ENCODE measurements at places on chromosomes 7 and 10.
A peak's percentile ranks its signal among the peaks of the same experiment; 100 is the strongest.

- DNase-seq, result no peak
Measured at GRCh38 chr10:113221756-113222168, 271.7 kb downstream of the TCF7L2 start.

DNA sequence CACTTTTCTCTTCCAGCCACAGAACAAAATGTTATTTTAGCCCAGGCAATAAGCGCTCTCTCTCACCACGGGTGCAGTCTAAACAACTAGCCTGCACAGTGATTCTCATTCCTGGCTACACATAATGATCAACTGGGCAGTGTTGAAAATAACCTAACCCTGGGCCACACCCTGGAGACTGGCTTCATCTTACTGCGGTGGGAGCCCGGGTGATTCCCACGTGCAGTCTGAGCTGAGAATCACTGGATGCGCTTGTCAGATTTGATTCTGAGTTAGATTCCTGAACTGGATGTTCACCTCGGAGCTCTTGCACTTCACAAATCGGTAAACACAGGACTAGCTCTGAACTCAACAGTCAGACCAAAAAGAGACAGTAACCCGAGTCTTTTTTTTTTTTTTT is 14.9 kb downstream of the ZC3HAV1 start:
- DNase-seq, result no peak

DNA sequence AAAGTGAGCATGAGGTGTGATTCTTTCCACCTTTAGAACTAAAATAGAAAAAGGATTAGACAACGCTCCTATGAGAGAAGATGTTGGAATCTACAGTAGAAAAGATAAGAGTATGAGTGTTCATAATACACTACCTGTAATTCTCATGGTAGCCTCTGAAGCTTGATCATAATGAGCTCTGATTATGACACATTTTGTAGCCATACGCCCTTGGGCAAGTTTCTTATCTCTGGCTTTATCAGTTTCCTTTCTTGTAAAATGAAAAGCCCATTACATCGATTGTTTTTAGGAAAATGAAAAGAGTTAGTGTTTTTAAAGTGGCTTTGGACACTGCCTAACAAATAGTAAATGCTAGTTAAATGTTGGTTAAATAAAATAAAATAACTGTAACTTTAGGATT is 22.4 kb upstream of the PRSS58 start:
- no peak for DNase-seq

DNA sequence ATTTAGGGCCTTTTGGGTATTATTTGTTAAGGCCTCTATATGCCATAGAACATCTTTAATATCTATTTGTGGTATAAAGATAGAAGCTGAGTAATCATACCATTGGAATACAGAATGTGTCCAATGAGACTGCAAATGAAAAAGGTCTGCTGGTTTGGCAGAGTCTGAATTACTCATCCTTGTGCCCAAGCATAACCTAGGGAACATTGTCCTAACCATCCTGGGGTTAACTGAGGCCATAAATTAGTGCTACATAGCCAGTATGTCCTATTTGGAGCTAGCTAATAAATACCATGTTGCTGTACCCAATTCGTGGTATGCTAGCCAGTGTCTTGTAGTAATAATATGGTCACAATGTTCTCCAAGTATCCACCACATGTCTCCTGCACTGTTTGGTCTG is 117.1 kb downstream of the ANKRD26 start:
- no peak for DNase-seq

DNA sequence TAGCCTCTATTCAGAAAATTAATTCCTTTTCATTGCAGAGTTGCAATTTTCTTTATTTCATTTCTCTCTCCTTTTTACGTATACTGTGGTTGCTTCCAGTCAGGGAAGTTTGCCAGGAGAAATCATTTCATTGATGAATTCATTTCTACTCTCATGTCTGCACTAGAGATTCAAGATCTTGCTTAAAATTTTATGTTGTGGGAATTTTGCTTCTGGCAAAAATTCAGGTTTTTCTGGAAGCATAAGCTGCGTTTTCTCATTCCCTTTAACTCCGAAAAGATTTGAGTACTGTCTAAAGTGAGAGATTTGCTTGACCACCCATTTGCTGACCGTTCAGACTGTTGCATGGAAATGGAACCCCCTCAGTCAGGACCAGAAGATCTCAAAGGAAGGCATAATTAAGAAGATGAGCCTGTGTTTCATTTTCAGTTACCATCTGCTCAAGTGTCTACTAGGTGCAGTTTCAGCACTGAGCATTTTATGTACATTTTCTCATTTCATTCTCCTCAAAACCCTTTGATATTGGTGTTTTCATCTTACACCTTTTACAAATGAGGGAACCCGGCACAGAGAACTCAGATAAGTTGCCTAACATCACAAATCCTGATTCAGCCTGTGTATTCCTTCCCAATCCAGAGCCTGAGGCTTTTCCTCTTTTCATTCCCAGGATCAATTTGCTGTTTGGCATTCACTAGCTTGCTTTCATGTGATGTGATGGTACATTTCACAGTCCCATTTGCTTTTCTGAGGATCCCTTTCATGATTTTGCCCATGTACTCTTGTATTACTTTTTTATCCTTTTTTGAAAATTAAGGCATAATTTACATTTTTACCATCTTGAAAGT is 3.9 kb downstream of the PTPRZ1 start:
- DNase-seq, result no peak

GRCh38 chr10:127198307-127198706 is 1.9 kb upstream of the INSYN2A start:
- DNase-seq, result no peak

DNA sequence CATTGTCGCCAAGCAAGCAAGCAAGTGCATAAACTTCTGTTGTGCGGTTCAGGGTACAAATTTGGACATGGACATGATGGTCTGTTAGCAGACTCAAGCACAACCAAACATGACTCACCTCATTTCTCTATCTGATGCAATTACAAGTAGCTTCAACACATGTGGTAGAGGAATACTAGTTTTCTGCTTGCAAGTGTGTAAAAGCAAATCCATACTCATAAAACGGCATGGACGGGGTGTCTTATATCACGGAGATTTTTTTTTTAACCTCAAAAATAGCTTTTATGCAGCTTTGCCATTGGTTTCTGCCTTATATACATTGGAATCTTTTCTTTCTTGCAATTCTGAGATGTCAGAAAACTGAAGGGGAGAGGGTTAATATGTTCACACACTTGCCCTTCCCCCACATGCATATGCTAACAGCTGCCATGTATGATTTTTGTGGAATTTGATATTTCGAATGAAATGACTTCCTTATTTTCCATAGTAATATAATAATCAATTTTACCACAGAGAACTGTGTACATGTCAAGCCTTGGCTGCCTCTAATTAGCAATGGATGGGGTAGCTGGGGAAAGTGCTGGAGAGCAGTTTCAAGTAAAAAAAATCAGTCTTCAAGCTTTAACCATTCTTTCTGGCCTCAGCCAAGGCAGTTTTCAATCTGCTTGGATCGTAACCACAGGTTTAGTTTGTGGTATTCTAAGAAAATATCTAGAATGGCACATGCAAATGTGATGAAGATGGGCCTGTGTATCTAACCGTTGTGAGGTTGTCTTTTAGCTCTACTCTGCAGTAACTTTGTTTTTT is 106.0 kb upstream of the PDCD4 start:
- DNase-seq, result no peak

GRCh38 chr7:100433592-100434296 is 2.6 kb downstream of the PPP1R35 start:
- DNase-seq, result no peak

DNA sequence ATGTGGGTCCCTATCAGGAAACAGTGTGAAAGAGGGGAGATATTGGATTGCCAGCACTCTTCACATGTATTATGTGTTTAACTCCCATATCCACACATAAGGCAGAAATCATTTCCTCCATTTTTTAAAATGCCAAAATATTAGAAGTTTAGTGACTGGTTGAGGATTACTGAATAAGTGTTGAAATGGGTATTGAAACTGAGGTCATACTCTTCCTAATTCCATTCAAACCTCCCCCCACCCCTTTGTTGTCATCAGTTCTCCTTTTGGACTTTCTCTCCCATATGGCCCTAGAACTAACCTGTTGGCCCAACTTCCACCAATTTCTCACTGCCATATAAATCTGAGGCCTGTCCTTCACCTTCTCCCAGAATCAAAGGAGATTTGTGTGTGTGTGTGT is 81.6 kb downstream of the EVX1 start:
- no peak for DNase-seq

DNA sequence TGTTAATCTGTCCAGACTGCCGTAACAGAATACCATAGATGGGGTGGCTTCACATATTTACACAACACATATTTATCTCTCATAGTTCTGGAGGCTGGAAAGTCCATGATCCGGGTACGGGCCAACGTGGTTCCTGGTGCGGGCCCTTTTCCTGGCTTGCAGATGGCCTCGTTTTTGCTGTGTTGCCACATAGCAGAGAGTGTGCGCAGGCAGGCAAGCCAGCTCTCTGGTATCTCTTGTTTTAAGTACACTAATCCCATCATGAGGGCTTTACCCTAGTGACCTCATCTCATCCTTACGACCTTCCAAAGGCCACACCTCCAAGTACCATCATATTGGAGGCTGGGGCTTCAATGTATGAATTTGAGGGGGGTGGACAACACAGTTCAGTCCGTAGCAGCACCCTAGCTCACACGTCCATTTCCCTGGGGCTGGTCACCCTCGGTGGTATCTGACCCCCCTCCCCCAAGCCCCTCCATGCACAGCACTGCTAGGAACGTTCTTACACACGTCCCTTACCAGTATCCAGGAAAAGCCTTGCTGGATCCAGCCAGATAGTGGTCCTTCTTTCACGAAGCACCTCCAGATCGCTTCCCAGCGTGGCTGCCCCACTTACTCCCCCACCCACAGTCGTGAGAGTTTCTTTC is 21.5 kb downstream of the CUX1 start:
- DNase-seq, result no peak

DNA sequence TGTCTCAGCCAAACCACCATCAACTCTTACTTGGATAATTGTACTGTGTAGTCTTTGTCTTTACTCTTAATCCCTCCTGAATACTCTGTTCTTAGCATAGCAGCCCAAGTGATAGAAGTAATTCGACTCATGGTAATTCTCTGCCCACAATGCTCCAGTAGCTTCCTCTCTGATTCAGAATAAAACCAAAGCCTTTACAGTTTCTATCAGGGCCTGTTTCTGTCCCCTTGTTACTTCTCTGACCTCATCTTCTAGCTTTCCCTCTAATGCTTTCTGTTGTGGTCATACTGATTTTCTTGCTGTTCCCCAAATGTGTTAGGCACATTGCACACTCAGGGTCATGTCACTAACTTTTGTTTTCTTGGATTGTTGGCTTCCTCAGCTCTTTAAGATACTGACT is 8.0 kb downstream of the ZNF518A start:
- DNase-seq, result no peak

DNA sequence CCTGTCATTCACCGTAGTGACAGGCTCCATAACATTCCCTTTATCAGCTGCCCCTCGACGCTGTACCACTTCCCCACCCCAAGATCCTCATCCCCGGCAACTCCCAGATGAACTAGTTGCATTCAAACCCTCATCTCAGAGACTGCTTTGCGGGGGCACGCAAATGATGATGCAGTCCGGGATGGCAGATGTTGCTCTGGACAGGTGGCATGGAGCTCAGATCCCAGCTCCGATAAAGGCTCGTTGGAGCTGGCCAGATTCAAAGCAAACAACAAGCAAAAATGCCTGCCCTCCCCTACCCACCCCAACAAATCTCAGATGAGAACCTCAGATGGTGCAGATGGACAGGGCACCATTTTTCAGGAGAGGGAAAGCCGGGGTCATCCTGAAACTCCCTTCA is 46.7 kb downstream of the CARD11 start:
- no peak for DNase-seq

GRCh38 chr7:36746347-36746746 is 22.1 kb upstream of the AOAH start:
- DNase-seq, result no peak

DNA sequence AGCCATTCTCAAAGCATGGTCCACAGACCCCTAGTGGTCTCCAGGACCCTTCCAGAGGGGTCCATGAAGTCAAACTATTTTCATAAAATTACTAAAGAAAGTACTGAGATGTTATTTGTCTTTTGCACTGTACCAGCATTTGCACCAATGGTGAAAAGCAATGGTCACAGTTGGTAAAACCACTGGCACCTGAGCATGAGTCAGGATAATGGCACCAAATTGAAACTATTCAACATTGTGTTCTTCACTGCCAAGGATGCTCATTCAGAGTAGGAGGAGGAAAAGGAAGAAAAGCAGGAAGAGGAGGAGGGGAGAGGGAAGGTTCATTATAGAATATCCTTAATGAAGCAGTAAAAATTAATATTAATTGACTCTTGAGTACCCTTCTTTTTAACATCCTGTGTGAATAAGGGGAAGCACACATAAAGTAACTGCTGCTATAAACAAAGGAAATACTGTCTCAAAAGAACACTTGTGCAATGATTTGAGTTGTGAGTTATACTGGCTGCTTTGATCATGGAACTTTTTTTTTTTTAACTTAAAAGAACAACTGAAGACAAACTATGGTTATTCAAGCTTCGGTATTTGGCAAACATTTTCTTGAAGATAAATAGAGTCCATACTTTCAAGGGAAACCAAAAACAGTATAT is 60.2 kb downstream of the MPP7 start:
- no peak for DNase-seq

- no peak for DNase-seq
Measured at GRCh38 chr7:691361-692045, 35.0 kb upstream of the DNAAF5 start.

DNA sequence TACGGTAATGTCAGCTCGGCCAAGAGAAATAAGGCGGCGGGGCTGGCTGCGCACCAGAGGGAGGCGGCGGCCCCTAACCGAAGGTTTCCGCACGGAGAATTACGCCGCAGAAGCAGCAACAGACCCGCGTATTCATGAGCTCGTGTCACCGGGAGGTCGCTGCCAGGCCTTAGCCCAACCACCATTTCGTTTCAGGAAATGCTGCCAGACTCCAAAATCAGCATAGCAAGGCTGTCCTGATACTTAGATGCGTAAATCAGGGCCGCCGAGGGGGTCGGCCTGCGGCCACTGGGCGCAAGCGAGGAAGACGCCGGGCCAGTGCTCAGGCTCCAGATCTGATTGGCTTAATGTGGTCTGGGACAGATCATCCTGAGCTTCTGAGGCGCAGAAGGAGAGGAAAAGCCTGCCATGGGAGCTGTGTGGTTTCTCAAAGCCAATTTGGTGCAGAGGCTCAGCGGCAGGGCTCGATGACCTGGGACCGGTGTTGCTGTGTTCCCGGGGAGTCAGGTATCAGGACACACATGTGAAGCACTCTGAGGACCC is 247.9 kb downstream of the BAMBI start:
- DNase-seq, result no peak

DNA sequence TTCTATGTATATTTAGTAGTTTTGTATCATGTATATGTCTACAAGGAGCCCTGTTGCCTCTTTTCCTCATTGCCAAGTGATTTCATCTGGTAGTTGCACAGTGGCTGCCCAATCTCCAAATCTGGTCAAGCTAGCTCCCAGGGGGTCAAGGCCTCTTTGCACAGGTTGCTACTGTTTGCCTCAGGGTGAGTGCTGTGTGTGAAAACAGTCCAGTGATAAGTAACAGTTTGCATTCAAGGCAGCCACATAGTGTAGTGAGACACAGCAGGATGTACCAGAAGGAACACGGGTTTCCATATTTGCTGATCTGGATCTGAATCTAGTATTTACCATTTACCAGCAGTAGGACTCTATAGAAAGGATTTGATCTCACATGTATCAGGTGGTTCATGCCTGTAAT is 13.3 kb upstream of the EPC1 start:
- DNase-seq, result no peak

- peak; percentile 42 for DNase-seq
Measured at GRCh38 chr10:55410415-55410885, 609.4 kb upstream of the PCDH15 start.

- no peak for DNase-seq
Measured at GRCh38 chr7:44309271-44310091, 15.9 kb downstream of the CAMK2B start.
